ENCODE measurements at places on chromosomes 1 and 21.

- DNase-seq, result peak; percentile 43
These were observed 21.2 kb upstream of the PRKACB start for GRCh38 chr1:84122780-84123382.

- DNase-seq, result no peak
These were observed 142.5 kb downstream of the TRABD2B start for GRCh38 chr1:47854552-47855144.

- no peak for DNase-seq
These were observed 46.6 kb downstream of the SLC30A7 start for GRCh38 chr1:100942304-100943046.

GRCh38 chr1:156213644-156213966 is 798 bp downstream of the PMF1 start:
- no peak for DNase-seq

Data from CD4-positive, alpha-beta T cell treated with Interleukin-4 for 1 hour (primary cell).